ENCODE measurements at places on chromosomes 4 and X.

GRCh38 chr4:13302876-13303275 is 181.3 kb downstream of the RAB28 start:
- no peak for DNase-seq

DNA sequence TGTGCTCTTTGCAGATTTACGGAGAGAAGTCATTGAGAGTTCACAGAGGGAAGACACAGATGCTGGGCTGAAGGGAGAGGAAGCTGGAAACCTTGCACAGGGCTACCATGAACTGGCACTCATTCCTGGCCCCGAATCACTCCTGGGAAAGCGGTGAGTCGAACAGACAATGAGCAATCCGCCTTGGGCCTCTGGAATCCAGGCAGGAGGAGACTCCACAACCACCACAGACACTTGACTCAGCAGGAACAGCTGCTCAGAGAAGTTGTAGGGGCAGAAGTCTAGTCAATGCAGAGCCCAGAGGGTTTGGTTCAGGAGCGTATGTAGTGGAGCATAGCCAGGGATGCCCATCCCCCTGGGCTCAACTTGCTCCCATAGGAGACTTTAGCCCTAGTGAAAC is 62.8 kb upstream of the GRIA3 start:
- no peak for DNase-seq

- no peak for DNase-seq
These were observed 58.8 kb upstream of the ENPEP start for GRCh38 chr4:110417136-110417535.

DNA sequence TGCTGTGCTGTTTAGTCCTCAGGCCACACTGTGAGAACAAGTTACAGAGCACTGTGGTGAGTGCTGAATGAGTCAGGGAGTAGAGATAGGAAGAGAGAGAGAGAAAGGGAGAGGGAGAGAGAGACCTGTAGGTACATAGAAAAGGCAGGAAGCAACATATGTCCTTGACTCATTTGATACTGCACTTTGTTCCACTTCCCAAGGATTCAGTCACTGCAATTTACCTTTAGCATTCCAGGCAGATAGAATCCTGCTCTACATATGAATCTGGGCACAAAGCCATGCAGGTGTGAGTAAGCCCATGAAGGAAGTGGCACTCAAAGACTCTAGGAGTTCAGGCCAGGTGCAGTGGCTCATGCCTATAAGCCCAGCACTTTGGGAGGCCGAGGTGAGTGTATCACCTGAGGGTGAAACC is 1.0 kb upstream of the DAPP1 start:
- peak; percentile 9 for DNase-seq

DNA sequence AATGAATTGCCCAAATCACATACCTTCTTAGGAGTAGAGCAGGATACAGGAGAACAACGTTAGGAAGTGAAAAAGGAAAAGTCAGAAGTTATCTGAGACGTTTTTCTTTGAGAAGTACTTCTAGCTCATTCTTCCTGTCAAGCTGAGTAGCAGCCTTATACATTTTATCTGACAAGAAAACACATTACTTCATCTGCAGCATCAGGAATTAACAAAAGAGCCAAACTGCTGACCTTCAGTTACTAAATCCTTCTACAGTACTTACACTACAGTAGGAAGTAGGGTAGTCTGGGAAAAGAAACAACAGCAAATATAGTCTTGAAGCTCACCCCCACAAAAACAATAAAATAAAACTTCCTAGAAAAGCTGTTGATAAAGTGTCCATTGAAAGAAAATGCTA is 57.0 kb downstream of the ATP11C start:
- no peak for DNase-seq

- no peak for DNase-seq
These were observed 12.6 kb downstream of the EFNB1 start for GRCh38 chrX:68841251-68842049.

DNA sequence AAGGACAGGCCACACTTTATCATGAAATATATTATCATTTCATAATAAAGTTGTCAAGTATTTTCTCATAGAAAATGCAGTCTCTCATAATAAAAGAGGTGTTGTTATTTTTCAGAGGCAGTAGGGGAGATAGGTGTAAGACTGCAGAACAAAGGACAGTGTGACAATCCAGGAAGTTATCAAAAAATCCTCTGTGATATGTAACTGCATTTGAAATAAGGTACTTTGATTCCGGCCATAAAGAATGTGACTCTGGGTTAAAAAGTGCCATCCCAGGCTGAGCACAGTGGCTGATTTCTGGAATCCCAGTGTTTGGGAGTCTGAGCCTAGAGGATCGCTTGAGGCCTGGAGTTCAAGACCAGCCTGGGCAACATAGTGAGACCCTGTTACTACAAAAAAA is 37.6 kb upstream of the TMPRSS11B start:
- no peak for DNase-seq

- DNase-seq, result peak; percentile 52
These were observed 2.0 kb upstream of the SPP1 start for GRCh38 chr4:87973283-87974169.

DNA sequence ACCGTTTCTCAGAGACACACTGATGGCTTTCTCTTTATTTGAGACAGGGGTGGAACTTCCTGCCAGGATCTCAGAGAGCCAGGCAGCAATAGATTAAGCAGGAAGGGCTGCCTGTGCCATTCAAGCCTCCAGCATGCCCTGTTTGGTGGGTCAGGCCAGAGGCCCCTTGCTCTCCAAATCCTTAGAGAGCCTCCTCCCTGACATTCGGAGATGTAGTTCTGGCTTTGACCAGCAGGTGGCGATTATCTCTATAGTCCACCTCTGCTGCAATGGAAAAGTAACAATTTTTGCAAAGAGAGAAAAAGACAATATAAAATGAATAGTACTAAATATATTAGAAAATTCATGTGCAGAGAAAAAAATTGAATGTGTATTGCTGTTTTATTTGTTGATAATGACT is 93.9 kb downstream of the NXF2B start:
- DNase-seq, result peak; percentile 20

DNA sequence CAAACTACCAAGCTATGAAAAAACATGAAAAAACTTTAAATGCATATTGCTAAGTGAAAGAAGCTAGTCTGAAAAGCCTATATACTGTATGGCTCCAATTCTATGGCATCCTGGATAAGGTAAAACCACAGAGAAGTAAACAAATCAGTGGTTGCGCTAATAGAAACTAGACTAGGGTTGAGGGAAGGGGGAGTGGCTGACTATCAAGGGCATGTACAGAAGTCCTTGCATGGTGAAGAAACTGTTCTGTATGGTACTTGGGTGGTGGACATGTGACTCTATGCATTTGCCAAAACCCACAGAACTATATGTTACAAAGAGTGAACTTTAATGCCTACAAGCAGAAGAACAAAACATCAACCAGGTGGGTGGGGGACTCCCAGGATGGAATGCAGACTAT is 96.8 kb downstream of the MTMR1 start:
- DNase-seq, result no peak

- no peak for DNase-seq
These were observed at the start of gene CYTL1 for GRCh38 chr4:5019274-5019673. CYTL1 (minus strand) TSS chr4:5019458; CDS start chr4:5019445, 13 bp downstream.

GRCh38 chrX:40651620-40652223 is 4.4 kb upstream of the CXorf38 start:
- DNase-seq, result peak; percentile 59

DNA sequence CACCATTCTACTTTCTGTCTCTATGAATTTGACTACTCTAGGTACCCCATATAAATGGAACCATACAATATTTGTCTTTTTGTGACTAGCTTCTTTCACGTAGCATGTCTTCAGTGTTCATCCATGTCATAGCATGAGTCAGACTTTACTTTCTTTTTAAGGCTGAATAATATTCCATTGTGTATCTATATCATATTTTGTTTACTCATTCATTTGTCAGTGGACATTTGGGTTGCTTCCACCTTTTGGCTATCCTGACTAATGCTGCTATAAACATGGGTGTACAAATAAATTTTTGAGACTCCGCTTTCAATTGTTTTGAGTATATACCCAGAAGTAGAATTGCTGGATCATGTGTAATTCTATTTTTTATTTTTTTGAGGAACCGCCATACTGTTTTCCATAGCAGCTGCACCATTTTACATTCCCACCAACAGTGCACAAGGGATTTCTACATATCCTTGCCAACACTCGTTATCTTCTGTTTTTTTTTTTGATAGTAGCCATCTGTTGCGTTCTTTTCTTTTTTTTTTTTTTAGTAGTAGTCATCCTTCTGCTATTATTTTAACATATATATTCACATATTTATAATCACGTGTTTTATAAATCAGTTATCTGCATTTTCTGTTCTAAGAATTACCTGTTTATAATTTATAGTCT is 158.0 kb upstream of the MED14 start:
- DNase-seq, result no peak

GRCh38 chr4:161188578-161188977 is 975.2 kb downstream of the FSTL5 start:
- no peak for DNase-seq

- peak; percentile 1 for DNase-seq
These were observed 43.8 kb upstream of the CPEB2 start for GRCh38 chr4:14958436-14958835.

DNA sequence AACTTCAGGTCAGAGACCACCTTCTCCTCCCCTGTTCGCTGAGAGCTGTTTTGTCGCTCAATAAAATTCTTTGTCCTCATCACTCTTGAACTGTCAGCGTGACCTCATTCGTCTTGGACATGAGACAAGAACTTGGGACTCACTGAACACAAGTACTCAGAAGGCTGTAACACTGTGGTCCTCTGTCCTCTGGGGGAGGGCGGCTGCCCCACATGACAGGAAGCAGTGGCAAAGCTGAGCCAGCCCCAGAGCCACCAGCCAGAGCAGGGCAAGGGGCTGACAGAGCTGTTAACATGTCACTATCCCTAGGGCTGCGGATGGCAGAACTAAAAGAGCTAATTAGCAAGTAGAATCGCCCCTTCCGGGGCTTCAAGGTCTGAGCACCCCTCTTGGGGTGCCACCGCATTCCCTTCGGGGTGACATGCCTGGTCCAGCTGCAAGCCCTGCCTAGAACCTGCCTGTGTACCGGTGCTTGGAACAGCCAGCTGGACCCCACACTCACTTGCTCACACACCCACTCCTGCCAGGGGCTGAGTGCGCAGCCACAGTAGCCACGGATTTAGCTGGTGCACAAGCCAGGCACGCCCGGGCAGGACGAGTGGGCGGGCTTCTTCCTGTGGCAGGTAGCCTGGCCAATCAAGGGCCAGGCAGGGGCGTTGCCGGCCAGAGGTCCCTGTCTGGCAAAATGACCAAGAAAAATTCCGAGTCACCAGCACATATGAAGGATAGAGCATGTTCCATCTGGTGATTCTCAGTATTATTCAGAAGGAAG is 648.6 kb upstream of the AGA start:
- no peak for DNase-seq

DNA sequence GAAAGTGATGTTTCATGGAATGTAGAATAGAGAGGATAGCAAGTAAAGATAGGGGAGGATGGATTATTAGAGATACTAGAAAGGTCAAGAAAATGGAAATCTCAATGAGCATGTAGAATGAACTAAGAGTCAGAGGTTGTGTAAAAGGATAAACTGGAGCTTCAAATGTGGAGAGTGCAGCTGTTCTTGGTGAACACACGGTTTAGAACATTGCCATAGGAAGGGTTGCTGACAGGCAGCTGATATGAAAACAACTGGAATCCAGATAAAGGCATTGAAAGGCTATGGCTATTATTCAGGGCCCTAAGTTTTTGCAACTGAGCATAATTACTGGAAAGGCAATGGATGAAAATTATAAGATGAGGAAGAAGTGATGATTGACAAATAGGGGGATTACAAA is 239.6 kb upstream of the VEGFC start:
- no peak for DNase-seq

- no peak for DNase-seq
These were observed 135.2 kb upstream of the RASGEF1B start for GRCh38 chr4:81606801-81607501.

DNA sequence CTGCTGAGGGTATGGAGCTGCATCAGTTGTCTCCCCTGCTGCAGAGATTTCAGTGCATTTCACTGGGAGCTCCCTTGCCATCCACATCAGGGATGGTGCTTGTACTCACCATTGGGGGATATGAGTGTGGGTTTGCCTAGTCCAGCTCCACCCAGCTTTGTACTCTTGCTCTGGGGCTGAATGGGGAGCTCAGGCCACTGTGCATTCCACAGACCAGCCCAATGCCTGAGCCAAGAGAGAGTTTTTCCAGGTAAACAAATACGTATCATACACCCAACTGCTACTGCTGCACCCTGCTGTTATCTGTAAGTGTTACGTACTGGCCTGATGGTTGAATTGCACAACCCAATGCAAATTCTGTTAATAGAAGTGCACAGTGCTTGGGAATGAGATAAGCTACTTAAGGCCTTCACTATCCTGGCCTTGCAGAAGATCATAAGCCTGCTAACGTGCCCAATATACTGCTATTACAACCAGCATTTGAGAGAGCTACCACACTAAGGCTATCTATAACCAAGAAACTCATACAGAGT is 205.0 kb upstream of the DMD start:
- DNase-seq, result no peak

GRCh38 chrX:107442914-107443527 is 6.4 kb upstream of the FRMPD3 start:
- DNase-seq, result no peak

- peak; percentile 55 for DNase-seq
These were observed 130.1 kb upstream of the TECRL start for GRCh38 chr4:64539234-64539849.

DNA sequence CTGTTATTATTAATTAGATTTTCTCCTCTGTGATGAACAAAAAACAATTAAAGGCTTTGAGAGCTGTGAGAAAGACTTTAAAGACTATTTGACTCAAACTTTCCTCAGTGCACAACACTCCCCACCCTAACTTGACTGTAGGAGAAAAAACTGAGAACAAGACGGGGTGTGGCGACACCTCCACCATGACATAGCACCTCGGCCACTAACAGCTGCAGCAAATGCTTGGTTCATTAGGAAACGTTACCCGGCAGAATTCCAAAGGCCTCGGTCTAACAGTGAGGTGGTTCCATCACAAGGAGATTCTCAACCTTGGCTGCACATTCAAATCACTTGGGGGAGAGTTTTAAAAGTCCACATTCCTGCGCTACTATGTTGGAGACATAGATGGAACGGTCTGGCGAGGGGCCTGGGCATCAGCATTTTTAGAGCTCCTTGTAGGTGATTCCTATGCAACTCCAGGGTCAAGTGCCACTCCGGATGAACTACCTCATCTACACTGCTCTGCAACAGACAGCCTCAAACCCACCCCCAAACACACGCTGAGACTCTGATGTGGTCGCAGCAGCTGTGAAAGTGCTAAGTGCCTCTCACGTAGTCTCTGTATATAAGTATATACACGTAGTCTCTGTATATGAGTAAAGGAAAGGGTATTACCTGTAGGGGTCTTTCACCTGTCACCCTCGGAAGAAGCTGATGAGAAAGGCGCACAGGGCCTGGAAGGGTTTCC is 1.0 kb downstream of the FGFBP2 start:
- no peak for DNase-seq

DNA sequence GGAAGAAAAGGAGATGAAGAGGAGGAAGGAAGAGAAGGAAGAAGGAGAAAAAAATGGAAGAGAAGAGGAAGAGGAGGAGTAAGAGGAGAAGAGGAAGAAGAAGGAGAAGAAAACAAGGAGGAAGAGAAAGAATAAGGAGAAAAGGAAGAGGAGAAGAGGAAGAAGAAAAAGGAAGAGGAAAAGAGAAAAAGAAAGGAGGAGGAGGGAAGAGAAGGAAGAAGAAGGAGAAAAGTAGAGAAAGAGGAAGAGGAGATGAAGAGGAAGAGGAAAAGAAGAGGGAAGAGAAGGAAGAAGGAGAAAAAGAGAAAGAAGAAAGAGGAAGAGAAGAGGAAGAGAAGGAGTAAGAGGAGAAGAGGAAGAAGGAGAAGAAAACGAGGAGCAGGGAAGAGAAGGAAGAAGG is 11.8 kb upstream of the LEF1 start:
- no peak for DNase-seq

GRCh38 chrX:17425136-17425535 is 50.1 kb downstream of the NHS start:
- DNase-seq, result no peak

GRCh38 chr4:176193126-176193525 is 2.3 kb downstream of the SPATA4 start:
- DNase-seq, result no peak
